ENCODE measurements at places on chromosomes 16 and 17. TPM values are rescaled to one million over a fixed set of nuclear protein-coding genes. Genes with fewer than 3 reads are reported as not detected.

CORO7 gene
- 16.6 TPM for total RNA-seq

RASL10B gene
- 1.1 TPM for total RNA-seq

PRAC2 gene
- not detected for total RNA-seq

MMP25 gene
- total RNA-seq = not detected

CCR7 gene
- total RNA-seq = not detected

SF3B3 gene
- 53.7 TPM for total RNA-seq

All from bronchial smooth muscle cell (primary cell).